ENCODE measurements at places on chromosomes 4 and X. TPM values are rescaled to one million over a fixed set of nuclear protein-coding genes. Genes with fewer than 3 reads are reported as not detected.

DNA sequence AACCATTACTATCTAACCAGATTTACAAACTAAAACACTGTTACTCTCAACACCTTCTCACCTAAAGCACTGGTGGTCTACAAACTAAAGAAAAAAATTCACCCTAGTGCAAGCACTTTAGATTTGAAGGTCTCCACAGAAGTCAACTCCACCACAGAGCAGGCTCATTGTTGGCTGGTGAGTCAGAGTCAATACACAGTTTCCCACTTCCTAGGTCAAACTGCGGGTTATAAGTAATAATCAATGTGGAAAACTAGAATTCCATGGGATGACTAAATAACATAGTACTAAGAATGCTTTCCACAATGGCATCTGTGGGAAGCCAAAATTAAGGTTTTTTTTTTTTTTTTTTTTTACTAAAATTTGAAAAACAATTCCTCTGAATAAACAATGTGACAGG lies 191.8 kb downstream of the PDGFC start:
- no peak for DNase-seq

DNA sequence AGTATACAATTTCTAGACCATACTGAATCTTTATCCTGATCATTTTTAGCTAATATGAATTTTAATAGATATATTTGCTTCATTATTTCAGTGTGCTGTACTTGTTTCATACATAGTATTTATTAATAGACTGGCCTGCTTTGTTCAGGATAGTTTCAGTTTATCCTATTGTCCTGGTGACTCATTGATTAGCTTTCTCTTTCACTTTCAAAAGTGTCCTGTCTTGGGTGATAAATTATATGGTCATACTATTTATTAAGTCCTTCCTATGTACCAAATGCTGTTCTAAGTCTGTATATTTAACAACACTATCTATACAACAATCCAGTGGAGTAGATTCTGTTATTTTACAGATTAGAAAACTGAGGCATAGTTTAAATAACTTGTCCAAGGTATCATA lies 153.8 kb upstream of the RAPGEF2 start:
- DNase-seq = no peak

DNA sequence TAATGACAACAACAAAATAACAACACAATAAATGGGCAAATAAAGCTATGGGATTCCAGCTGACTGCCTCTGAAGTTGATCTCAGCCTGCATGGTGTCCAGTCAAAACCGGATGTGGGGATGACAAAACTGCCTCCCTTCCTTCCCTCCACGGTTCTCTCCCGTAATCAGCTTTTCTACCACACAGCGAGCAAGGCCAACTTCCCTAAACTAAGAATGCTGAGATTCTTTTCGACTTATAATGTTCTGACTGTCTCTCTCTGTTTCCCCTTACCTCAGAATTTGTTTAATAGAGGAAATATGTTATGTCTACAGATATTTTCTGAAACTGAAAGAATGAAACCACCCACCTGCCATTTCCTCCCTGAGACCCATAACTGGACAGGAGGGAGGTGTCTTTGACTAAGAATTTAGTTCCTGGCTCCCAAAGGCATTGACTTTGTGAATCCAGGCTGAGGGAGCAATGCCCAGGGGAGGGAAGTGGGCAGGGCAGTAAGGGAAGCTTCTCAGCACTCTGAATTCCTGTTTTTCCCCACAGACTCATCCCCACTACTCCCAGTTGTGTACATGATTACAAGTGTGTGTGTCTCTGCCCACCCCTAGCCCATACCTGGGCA lies 1.0 kb upstream of the TLR1 start:
- no peak for DNase-seq

DNA sequence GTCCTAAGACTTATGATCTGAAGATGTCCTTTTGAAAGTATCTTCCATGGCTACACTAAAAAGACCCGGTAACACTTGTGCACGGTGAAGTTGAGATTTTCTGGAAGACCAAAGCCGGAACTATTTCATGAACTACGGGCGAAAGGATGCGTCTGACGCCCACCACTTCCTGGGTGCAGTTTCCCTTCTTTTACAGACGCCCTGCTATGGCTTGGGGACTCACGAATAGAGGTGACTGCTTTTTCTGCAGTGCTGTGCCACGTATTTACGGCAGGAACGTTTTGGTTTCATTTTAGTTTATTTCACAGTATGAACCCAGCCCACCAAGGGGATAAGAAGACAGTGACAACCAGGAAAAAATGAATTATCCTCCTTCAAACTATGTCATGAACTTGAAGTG lies 180.4 kb downstream of the AFAP1 start:
- DNase-seq = no peak

DNA sequence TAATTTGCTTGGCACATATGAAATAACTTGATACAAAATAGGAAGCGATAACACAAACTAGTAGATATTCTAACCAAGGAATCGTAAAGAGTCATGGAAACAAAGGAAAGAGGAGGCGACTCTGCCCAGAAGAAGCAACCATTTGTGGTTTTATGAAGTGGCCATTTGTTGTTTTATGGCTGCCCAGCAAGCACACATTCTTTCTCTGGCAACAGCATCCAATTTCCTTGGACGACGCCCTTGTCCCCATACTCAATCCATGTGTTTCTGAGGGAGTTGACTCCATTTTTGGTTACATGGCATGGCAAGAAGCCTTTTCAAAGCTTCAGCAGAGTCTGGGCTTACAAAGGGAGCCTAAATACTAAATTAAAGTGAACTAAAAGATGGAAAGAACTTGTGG lies 295.1 kb downstream of the INPP4B start:
- DNase-seq = no peak

DNA sequence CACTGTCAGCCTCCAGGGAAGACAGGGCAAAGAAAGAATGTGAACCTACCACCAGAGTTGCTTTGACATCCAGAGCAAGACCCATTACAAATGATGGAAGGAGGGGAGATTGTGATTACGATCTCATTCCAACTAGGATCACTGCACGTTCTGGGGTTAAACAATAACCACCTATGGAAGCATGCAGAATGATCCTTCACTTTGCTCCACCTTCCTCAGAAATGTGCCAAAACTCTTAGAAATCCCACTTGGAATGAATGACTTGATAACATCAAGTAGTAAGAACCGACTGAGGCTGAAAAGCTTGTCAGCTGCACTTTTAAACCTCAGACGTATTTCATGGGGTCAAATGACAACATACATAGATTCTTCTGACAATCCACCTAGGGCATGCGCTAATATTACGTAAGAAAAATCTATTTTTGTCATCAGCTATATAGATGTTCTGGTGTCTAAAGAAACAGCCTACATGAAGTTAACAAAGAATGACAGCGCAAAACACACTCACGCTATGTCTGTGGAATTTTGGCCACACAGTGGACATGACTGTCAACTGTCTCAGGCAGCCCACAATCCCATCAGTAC lies 3.5 kb upstream of the STS start:
- no peak for DNase-seq

GRCh38 chr4:139655116-139655515 lies 10.5 kb upstream of the MGST2 start:
- DNase-seq = no peak

GRCh38 chr4:148060264-148061140 lies 328.6 kb downstream of the ARHGAP10 start:
- DNase-seq = no peak

- no peak for DNase-seq
These were observed 41.0 kb upstream of the SH3RF1 start for GRCh38 chr4:169311643-169312365.

DNA sequence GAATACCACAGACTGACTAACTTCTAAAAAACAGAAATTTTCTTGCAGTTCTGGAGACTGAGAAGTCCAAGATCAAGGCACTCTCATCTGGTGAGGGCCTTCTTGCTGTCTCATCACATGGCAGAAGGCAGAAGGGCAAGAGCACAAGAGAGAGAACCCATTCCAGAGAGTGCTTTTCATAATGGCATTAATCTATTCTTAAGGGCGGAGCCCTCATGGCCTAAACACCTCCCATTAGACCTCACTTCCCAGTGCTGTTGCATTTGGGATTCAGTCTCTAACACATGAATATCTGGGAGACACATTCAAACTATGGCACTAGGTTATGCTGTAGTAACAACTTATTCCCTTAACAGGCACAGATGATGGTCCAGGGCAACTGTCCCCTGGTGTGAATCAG lies 37.1 kb upstream of the TLR2 start:
- DNase-seq = no peak

DNA sequence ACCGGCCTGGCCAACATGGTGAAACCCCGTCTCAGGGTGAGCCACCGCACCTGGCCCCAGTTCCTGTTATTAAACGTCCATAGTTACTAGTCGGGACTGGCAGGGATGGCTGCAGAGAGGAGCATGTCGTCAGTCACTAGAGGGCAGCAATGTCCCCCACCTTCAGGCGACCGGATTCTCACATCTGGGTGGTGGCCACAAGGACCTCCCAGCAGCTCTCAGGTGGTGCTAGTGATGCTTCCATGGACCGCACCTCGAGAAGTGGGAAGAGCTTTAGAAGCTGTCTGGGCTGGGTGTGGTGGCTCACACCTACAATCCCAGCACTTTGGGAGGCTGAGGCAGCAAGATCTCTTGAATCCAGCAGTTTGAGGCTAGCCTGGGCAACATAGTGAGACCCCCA lies 13.3 kb upstream of the IL3RA start:
- DNase-seq = peak; percentile 33

The SASH3 gene
- polyA plus RNA-seq = 0.88 TPM

The TMEM187 gene
- polyA plus RNA-seq = 7.2 TPM

The GUCY1A1 gene
- polyA plus RNA-seq = 6.7 TPM

The JCHAIN gene
- polyA plus RNA-seq = 0.74 TPM

The FRG2 gene
- not detected for polyA plus RNA-seq

Data from heart right ventricle (tissue), 16 donors.